ENCODE measurements at places on chromosomes 16 and 17.
A peak's percentile ranks its signal among the peaks of the same experiment; 100 is the strongest.

DNA sequence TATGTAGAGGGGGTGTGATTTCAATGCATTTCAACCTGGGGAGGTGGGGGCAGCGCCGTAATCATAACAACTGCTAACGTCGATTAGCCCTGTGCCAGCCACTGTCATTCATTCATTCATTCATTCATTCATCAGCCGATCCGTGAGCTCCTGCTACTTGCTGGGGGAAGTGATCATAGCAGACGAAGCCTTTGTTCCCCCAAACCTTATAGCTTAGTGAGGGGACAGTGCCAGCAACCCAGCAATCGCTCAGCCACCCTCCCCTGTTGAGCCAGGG, 106.5 kb upstream of the GSE1 start:
- DNase-seq = no peak

DNA sequence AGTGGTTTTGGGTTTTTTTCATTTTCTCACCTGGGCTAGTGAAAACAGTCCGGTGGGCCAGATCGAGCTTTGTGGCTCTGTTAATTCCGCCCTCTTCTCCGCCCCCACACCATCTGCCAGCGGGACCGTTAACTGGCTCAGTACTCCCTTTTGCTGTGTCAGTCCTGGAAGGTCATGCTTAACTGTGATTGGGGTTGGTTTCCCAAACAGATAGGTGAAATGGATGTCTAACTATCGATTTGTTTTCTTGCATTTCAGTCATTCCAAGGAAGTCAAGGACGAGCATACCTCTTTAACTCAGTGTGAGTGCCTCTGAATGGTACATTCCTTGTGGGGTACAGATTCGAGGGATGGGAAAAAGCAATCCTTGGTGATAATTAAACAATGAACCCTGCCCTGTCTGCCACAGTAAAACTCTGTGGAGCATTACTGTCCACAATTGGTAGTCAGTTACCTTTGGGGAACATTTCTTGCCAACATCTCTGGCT, 56.7 kb downstream of the YPEL2 start:
- DNase-seq = no peak

GRCh38 chr16:27852681-27853080, 210.8 kb downstream of the GSG1L start:
- DNase-seq = no peak

GRCh38 chr16:22897184-22897583, 83.2 kb downstream of the HS3ST2 start:
- no peak for DNase-seq

GRCh38 chr16:89037261-89038152, 56.1 kb upstream of the ACSF3 start:
- DNase-seq = peak; percentile 62

GRCh38 chr17:46818316-46818928, at the start of gene WNT3:
Gene WNT3 (minus strand): TSS chr17:46818692. CDS start chr17:46818597, 95 bp downstream.
- peak; percentile 49 for DNase-seq

- DNase-seq = peak; percentile 33
These were observed 140.7 kb downstream of the KATNIP start for GRCh38 chr16:27690608-27691007.

- peak; percentile 38 for DNase-seq
These were observed 154.7 kb downstream of the C16orf78 start for GRCh38 chr16:49528060-49528865.

GRCh38 chr17:72506773-72507172, 386.0 kb downstream of the SOX9 start:
- no peak for DNase-seq

GRCh38 chr17:61411261-61412142, 11.9 kb downstream of the TBX2 start:
- no peak for DNase-seq

DNA sequence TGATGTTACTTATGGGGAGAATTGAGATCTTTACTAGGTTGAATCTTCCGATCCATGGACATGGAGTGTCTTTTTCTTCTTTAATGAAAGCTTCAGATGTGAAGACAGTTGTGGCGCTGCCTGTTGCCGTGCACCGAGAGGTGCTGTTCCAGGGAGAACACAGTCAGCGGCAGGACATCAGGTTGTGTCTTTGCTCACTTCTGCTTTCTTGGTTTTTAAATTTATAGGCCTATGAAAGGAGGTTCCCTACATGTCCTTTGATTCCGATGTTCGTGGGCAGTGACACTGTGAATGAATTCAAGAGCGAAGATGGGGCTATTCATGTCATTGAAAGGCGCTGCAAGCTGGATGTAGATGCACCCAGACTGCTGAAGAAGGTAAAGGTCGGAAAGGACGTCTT, 49.8 kb downstream of the SEC14L1 start:
- no peak for DNase-seq

GRCh38 chr16:68752602-68753001, 15.5 kb downstream of the CDH1 start:
- DNase-seq = peak; percentile 16

GRCh38 chr16:50505714-50506542, 42.3 kb upstream of the NKD1 start:
- no peak for DNase-seq

- no peak for DNase-seq
These were observed 54.2 kb downstream of the CDRT4 start for GRCh38 chr17:15413101-15413771.

DNA sequence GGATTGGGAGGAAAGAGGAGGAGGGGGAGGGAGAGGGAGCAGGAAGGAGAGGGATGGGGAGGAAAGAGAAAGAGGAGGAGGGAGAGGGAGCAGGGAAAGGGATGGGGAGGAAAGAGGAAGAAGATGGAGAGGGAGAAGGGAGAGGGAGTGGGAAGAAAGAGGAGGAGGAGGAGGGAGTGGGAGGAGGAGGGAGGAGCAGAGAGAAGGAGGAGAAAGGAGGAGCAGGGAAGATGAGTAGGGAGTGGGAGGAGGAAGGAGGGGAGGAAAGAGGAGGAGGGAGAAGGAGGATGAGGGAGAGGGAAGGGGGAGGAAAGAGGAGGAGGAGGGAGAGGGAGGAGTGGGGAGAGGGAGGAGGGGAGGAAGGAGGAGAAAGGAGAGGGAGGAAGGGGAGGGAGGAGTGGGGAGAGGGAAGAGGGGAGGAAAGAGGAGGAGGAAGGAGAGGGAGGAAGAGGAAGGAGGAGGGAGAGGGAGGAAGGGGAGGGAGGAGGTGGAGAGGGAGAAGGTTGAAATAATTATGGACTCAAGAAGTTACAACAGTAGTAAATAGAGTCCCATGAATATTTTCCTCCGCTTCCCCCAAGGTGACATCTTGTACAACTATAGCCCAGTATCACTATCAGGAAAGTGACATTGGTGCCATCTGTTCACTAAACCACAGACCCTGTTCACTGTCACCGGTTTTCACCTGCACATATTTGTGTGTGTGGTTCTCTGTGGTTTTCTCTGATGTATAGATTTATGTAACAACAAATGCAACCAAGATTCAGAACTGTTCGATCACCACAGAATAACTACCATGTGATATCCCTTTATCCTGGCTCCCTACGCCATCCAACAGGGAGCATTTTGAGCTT, 325.3 kb upstream of the EEF2KMT start:
- no peak for DNase-seq

DNA sequence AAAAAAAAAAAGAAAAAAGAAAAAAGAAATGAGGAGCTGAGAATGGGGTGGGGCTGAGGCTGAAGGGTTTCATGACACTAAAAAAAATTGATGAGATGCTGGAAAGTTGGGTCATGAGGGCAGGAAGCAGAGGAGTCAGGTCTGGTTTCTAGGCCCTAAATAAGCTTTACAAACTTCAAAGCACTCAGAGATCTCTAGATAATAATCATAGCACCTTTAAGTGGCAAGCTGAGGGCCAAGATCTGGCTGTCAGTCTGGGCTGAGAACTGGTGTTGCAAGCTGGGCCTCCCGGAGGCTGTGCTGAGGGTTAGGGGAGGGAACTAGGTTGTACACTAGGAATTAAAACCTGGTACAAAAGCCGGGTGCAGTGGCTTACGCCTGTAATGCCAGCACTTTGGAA, 6.4 kb downstream of the ZNF764 start:
- DNase-seq = peak; percentile 83

DNA sequence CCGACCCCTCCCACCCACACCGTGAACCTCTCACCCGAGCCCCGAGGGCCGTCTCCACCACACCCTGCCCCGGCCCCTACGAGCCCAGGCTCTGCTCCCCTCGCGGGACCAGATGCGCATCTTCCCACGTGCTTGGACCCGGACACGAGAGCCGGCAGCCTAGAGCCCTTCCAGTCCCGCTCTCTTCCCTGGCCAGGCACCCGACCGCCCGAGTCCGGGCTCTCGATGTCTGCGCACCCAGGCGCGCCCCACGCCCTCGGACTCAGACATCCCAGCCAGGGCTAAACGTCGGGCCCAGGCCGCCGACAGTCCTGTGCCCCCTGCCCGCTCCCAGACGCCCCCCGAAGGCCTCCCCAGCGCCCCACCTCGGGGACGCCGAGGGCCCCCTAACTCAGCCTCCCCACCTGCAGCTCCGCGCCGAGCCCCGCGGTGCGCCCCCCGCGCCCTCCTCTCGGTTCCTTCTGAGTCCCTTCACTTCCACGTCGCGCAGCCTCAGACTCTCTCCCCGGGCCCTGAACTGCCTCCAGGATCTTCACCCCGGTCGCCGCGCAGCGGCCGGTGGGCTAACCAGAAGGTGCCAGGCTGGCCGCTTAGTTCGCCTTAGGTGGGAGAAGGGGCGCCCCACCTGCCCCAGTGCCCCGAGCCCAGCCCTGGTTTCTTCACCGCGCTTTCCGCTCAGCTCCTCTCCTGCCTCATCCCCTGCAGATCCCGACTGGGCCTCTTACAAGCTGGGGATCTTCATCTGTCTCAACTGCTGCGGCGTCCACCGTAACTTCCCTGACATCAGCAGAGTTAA, 688 bp downstream of the ADAP2 start:
- peak; percentile 6 for DNase-seq

DNA sequence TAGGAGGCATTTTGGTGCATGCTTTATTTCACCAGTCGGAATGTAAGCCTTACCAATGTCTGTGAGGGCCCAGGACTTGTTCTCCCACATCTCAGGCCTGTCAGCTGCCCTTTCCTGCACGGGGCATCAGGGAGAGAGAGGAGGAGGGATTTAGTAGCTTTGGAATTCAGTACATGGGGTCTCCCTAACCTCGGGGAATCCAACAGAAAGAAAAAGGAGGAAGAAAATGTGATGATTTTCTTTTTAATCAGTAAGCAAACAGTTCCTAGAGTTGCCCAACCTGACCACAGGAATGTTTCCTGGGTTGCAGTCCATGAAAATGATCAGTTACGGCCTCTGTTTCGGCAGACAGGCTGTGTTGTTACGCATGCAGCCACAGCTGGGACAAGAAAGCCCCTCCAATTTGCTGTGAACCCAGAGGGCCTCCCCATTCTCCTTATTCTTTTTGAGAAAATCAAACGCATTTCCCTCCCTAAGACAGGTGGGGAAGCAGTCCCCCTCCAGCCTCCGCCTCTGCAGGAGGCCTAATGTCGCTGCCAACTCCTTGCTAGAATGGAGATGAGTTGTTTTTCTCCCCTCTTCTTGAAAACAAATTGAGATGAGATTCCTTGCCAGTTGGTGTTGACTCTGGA, 53.1 kb upstream of the TANGO6 start:
- no peak for DNase-seq
